ENCODE measurements at places on chromosomes 7 and 10.

DNA sequence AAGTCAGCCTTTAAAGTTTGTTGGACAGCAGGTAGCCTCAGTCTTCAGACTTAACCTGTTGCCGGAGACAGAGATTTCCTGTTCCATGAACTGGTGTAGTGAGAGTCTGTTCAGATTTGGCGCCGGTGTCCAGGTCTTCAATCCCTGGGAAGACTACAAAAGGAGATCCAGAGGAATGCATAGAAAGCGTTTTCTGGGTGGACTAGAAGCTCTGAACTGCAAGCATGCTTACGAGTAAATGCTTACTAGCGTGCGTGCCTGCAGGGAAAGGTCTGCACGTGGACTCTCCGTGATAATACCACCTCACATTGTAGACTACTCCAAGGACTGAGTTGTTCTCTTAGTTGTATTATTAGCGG lies 878 bp downstream of the GLRX3 start:
- peak; percentile 49 for DNase-seq

- no peak for DNase-seq
Measured at GRCh38 chr10:21720090-21720489, 186.1 kb downstream of the MLLT10 start.

GRCh38 chr7:131010029-131010716 lies 276.2 kb upstream of the KLF14 start:
- DNase-seq, result no peak

- DNase-seq, result no peak
Measured at GRCh38 chr10:2772816-2773631, 294.3 kb upstream of the PFKP start.

- DNase-seq, result no peak
Measured at GRCh38 chr7:3412871-3413270, 111.8 kb downstream of the SDK1 start.

DNA sequence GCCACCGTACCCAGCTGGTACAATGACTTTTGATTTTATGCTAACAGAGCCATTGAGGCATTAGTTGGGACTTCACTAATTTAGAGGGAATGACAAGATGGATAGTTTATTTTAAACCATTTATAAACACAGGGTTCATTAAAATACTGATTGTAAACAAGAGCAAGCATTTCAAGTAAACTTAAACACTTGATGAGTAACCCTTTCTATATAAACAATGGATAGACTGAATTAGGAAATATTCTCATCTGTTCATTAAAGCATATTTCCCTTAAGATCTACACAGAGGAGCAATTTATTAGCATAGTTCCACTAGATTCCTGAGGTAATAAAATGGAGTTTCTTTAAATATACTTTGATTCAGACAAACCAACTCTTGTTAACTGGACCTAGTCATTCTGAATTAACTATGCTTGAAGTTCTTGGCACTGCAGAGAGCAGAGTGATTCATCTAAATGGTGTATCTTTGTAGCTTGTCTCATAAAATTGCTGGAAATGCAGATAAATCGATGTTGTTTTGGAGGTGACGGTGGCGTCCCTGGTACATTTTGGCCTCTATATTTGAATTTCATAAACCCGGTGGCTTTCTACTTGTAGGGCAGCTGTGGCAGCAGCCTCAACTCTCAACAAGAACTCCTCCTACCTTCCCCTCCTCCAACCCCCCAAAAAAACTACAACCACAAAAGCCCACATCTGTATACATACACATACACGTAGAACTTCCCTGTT lies 15.4 kb upstream of the VDAC2 start:
- DNase-seq, result peak; percentile 71

DNA sequence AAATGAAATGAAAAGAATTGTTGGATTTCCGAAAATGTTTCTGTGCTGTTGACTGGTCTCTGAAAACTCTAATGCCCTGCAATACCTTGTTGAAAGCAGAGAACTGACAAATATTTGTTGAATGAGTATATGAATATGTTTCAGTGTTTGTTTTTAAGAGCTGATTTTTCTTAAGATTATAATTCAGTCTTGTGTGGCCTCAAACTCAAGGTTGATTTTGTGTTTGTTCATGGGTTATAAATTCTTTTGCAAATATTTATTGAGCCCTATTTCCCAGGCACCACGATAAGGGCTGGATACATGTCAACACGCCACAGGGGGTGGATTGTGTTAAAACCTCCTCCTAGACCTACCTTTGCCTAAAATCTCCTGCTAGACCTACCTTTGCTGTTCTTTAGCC lies 203.9 kb upstream of the PLPP4 start:
- no peak for DNase-seq

GRCh38 chr10:80542053-80542452 lies 4.4 kb downstream of the SH2D4B start:
- DNase-seq, result peak; percentile 16

DNA sequence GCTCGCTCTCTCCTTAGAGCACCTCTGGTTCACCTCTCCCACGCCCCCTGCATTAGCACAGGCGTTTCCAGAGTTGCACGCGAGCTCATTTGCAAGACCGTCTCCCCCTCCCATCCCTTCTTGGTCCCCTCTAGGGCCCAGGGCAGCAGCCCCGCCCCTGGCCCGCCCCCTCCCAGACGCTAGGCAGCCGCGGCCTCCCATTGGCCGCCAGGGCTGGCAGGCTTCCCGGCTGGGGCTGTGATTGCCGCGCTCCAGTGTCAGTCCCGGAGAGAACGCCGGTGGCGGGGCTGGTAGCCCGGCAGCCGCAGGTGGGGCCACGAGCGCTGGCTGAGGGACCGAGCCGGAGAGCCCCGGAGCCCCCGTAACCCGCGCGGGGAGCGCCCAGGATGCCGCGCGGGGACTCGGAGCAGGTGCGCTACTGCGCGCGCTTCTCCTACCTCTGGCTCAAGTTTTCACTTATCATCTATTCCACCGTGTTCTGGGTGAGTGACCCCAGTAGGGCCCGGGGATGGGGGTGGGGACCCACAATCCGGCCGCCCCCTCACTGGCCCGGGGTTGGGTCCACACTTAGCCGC lies at the start of gene TSPAN15:
Gene TSPAN15, plus strand, starts transcription at position 257 of the 575 bp plus-strand sequence. Its CDS starts 130 bp downstream, at position 387.
- DNase-seq, result peak; percentile 64

GRCh38 chr7:159116581-159117339 lies 27.9 kb downstream of the VIPR2 start:
- no peak for DNase-seq

DNA sequence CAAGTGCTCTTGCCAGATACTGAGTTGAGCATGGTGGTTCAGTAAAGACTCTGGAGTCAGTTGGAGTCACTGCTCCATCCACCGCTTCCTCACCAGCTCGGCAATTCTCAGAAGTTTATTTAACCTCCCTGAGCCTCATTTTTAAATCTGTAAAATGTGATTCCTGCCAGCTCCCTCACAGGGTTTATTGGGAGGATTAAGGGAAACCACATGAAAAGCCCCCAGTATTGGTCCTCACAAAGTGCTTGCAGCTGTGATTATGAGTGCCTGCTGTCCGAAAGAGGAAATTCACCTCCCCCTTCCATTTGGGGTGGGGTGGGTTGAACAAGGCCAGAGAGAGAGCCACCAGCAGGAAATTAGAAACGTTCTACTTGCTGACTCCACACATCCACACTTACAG lies 99.0 kb downstream of the AOAH start:
- DNase-seq, result no peak

DNA sequence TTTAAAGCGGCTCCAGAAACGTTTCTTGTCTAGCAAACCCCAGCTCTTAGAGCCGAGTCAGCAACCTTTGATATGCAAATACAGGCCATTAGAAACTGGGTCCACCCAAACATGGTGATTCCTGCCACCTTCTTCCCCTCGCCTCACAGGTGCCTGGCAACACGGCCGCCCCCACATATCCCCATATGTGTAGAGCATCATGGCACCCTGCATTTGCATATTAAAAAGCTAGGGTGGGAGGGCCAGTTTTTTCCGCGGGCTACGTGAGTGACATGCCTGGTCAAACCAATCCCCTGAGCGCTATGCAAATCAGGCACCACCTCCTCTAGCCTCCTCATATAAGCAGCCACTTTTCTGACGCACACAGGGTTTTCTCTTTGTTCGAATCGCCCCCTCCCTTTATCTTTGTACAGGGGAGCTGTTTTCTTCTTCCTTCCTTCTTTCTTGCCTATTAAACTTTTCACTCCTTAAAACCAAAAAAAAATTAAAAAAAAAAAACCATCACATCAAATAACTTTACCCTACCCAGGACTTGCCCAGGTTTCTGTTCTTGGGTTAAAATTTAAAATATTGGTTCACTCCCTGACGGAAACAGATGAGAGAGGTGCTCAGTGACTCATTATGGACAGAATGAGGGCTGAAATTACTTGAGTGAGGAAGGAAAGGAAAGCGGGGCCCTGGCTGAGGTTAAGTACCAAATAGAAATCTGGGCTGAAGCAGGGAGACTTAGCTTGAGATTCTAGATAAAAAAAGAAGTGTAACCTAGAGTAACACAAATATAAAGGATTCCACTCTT lies 59.8 kb downstream of the COA1 start:
- DNase-seq, result peak; percentile 40

DNA sequence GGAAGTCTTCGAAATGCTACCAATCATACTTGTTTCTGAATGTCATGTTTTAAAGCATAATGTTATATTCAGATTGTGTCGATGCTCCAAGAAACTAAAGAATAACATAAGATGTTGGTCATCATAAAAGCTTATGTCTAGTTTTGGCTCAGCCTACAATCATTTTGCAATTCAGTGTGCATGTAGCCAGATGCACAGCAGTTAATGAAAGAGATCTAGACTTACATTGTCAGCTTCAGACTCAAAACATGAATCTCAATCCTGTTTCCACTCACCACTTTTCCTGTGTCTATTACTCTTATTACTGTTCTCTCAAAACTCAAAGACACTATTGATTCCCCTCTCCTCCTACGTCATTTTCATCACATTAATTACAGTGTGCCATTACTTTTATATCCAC lies 21.4 kb downstream of the TMEM196 start:
- DNase-seq, result no peak

- DNase-seq, result no peak
Measured at GRCh38 chr7:128120976-128121490, 89.8 kb upstream of the LRRC4 start.

GRCh38 chr7:46285878-46286277 lies 364.8 kb upstream of the IGFBP3 start:
- peak; percentile 28 for DNase-seq

DNA sequence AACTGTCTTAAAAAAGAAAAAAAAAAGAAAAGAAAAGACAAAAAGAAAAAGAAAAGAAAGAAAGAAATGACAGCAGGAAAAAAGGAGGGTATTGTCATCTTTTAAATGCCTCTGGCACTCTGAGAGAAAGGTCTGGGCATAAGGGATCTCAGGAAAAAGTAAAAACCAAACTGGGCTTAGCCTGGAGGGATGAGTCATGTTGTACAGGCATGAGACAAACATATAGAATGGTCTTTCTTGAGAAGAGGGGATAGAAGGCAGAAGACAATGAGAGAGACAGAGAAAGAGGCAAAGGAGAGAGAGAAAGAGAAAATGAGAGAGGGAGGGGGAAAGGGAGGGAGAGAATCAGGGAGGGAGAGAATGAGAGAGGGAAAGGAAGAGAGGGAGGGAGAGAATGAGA lies 32.3 kb upstream of the KCNMA1 start:
- DNase-seq, result no peak
